ENCODE measurements at places on chromosomes 6 and 20.

- no peak for DNase-seq
Measured at GRCh38 chr6:36515844-36516243, 31.4 kb downstream of the STK38 start.

DNA sequence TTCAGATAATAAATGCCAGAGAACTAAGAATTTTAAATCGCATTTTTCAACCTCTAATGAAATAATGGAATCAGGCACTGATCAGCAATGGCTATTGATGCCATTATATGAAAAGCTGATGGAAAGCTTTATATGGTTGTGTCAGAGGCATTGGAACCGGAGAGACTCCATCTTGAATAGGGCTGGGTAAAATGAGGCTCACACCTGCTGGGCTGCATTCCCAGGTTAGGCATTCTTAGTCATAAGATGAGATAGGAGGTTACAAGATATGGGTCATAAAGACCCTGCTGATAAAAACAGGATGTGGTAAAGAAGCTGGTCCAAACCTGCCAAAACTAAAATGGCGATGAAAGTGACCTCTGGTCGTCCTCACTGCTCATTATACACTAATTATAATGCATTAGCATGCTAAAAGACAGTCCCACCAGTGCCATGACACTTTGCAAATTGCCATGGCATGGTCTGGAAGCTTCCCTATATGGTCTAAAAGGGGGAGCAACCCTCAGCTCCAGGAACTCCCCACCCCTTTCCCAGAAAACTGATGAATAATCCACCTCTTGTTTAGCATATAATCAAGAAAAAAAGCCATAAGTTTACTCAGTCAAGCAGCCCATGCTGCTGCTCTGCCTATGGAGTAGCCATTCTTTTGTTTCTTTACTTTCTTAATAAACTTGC is 40.2 kb upstream of the CD83 start:
- DNase-seq: no peak

DNA sequence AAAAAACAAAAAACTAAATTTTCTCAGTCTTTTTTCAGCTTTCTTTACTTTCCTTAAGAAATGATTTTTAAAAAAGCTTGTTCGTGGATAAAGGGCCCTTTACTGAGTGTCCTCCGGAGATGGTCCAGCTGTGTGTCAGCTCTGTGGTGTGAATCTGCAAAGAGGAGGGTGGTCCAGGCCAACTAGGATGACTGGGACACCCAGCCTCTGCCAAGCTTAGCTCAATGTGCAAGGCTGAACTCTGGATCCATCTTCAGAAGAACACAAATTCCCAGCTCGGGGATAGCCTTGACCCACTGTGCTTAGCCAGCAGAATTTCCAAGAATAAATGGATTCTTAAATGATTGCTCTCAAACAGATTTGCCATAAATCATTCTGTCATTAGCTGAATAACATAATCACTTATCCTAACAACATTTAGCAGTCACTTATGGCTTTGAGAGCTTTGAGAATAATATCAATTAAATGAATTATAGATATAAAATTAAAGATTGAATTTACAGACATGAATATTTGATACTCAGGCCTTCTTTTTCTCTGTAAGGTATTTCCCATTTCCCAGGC is 14.2 kb upstream of the CALHM5 start:
- DNase-seq: no peak

- no peak for DNase-seq
Measured at GRCh38 chr6:158737082-158737709, 82.0 kb downstream of the EZR start.

DNA sequence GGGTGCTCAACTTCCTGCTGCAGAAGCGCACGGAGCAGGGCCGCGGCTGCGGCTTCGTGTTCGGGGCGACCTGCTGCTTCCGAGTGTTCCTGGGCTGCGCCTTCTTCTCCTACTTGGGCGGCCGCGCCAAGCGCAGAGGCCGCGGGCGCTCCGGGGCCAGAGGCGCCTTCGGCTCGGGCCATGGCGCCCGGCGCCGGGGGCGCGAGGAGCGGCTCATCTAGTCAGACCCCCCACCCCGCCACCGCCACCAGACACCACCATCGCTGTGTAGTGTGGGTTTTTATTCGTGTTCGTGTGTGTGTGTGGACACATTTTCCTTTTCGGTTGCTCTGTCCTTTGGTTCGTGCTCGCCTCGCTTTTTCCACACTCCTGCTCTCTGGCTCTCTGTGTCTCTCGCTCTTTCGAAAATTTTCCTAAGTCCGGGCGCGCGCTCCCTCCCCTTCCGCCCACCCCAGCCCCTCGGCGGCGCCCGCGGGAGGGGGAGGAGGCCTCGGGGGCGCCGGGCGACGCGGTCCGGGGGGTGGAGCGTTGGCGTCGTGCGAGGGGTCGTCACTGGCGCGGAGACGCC is 38.1 kb downstream of the GNAS start:
- DNase-seq: peak; percentile 57

- DNase-seq: no peak
Measured at GRCh38 chr6:157732007-157732406, 91.0 kb upstream of the SNX9 start.

DNA sequence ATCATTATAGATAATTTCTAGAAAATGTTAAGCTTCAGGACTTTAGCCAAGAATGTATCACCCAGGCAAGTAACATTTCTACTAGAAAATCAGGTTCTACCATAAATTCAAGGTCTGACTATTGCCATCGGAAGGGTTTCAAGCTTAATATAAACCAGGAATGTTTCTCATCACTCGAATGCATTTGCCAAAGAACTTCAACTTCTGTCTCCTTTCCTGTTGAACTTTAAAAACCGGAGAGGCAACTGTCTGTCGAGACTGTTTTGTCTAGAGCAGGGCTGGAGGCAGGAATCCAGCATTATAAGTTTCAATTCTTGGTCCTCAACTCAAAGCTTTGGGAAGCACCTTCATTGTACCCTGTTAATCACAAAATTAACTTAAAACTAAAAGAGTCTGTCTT is 264.7 kb downstream of the ZNF217 start:
- DNase-seq: no peak

DNA sequence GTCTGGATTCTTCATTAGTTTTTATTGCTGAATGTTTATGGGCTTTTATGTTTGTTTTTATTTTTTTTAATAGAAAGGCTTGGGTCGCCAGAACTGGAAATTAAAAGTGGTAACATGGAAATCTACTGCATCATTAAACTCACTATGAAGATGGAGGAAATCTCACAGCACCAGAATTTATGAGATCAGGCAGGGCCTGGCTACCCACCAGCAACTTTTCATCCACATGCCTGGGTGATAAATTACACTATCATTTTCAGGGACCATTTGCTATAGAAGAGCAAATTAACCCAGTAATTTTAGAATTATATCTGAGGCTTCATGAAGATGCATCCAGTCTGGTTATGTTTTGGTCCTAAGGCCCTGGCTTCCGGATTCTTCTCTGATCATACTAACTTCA is 57.8 kb upstream of the PLCB4 start:
- DNase-seq: no peak

- DNase-seq: no peak
Measured at GRCh38 chr6:169184419-169184818, 69.2 kb downstream of the THBS2 start.

DNA sequence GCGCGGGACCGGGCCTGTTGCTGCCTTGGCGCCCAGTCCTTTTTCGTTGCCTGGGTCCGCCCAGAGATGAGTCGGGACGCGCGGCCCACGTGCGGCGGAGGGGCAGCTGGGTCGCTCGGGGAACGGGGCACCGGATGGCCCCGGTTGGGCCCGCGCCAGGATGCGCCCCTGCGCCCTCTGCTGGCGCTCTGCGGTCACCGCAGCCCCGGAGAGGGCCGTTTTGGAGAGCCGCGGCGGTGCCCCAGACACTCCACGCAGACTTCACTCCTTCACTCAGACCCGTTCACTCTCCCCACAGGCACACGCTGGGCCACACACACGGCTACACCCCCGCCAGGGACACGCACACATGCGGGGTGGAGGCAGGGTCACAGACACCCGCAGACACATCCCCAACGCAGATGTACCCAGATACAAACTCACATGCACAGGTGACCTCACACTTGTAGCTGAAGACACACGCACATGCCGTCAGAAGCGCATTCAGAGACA is 38.8 kb downstream of the SRC start:
- peak; percentile 16 for DNase-seq

All from NCI-H187 (cell line).